ENCODE measurements at places on chromosomes 3 and 15. TPM values are rescaled to one million over a fixed set of nuclear protein-coding genes. Genes with fewer than 3 reads are reported as not detected.

TIGIT gene
- total RNA-seq: not detected

GOLGA6A gene
- not detected for total RNA-seq

RHOV gene
- total RNA-seq: 0.05 TPM

MYL3 gene
- total RNA-seq: not detected

PODXL2 gene
- total RNA-seq: 1.1 TPM

VIPR1 gene
- not detected for total RNA-seq

GATA2 gene
- 52.0 TPM for total RNA-seq

GTPBP8 gene
- 22.7 TPM for total RNA-seq

ZCWPW2 gene
- 0.47 TPM for total RNA-seq

UBA7 gene
- total RNA-seq: 46.2 TPM

TAGLN3 gene
- not detected for total RNA-seq

CASR gene
- total RNA-seq: not detected

CPEB1 gene
- total RNA-seq: not detected

EXD1 gene
- not detected for total RNA-seq

OR4F15 gene
- not detected for total RNA-seq

VEPH1 gene
- 138 TPM for total RNA-seq

SLC27A2 gene
- total RNA-seq: 1.2 TPM

C3orf52 gene
- 4.0 TPM for total RNA-seq

PLSCR5 gene
- total RNA-seq: not detected

ALPK3 gene
- total RNA-seq: 30.7 TPM

TLR9 gene
- total RNA-seq: not detected

CLK3 gene
- total RNA-seq: 64.1 TPM

FANCD2OS gene
- total RNA-seq: not detected

GRM7 gene
- not detected for total RNA-seq

SLC28A2 gene
- total RNA-seq: not detected

CLDN18 gene
- not detected for total RNA-seq

SOX14 gene
- total RNA-seq: not detected

NMNAT3 gene
- total RNA-seq: 0.87 TPM

SOX2 gene
- not detected for total RNA-seq

PARP9 gene
- total RNA-seq: 43.2 TPM

CCDC66 gene
- total RNA-seq: 6.3 TPM

MST1R gene
- 1.7 TPM for total RNA-seq

BNC1 gene
- 1.5 TPM for total RNA-seq

GPR176 gene
- total RNA-seq: 43.2 TPM

LDHAL6B gene
- total RNA-seq: not detected

DPPA2 gene
- not detected for total RNA-seq

ZNF662 gene
- total RNA-seq: 1.1 TPM

SPINK8 gene
- not detected for total RNA-seq

MIX23 gene
- total RNA-seq: 33.9 TPM

ITPKA gene
- total RNA-seq: 0.44 TPM

ALS2CL gene
- total RNA-seq: 11.2 TPM

SAMMSON gene
- not detected for total RNA-seq

IL20RB gene
- total RNA-seq: 0.07 TPM

LRTM1 gene
- not detected for total RNA-seq

FOXB1 gene
- total RNA-seq: not detected

CHDH gene
- total RNA-seq: 0.07 TPM

FBLN2 gene
- total RNA-seq: 0.07 TPM

DHX30 gene
- total RNA-seq: 75.9 TPM

CCDC33 gene
- total RNA-seq: not detected

GPR160 gene
- 9.1 TPM for total RNA-seq

GABRB3 gene
- not detected for total RNA-seq

CADPS gene
- not detected for total RNA-seq

TRIM71 gene
- total RNA-seq: not detected

CELSR3 gene
- 0.39 TPM for total RNA-seq

C3orf49 gene
- total RNA-seq: not detected

ZNF501 gene
- 3.7 TPM for total RNA-seq

BOC gene
- 0.27 TPM for total RNA-seq

Measured in mammary microvascular endothelial cell (primary cell).